ENCODE measurements at places on chromosomes 13 and 19.

DNA sequence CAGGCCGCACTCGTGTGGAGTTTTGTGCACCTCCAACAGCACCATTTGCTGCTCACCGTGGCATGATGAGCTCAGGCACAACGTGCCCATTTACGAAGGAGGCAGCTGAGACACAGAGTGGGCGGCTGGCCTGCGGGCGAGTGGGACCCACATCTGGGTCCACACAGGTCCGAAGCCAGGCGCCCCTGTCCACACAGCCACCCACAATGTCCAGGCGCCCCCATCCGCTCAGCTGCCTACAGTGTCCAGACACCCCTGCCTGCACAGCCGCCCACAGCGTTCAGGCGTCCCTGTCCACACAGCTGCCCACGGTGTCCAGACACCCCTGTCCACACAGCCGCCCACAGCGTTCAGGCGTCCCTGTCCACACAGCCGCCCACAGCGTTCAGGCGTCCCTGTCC, 42.5 kb upstream of the F7 start:
- DNase-seq, result no peak

DNA sequence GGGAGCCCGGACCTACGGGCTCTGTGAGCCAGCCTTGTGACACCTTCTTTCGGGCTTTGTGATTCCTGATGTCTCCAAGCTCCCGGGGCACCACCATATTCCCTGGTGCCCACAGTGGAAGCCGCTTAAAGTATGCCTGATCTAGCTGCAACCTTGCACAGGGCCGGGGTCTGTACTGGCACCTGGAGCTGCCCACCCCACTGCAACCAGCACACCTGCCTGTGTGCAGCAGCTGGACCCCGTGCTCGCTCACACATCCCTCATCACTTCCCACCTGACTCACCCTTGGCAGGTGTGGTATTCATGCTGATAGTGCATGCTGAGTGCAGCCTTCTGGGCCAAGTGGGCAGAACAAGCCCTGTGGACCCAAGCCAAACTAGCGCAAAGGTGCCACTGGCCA, 1981.1 kb upstream of the PCDH20 start:
- peak; percentile 34 for DNase-seq

- DNase-seq, result peak; percentile 47
Observed at GRCh38 chr19:8578642-8579265, 1.5 kb upstream of the MYO1F start.

DNA sequence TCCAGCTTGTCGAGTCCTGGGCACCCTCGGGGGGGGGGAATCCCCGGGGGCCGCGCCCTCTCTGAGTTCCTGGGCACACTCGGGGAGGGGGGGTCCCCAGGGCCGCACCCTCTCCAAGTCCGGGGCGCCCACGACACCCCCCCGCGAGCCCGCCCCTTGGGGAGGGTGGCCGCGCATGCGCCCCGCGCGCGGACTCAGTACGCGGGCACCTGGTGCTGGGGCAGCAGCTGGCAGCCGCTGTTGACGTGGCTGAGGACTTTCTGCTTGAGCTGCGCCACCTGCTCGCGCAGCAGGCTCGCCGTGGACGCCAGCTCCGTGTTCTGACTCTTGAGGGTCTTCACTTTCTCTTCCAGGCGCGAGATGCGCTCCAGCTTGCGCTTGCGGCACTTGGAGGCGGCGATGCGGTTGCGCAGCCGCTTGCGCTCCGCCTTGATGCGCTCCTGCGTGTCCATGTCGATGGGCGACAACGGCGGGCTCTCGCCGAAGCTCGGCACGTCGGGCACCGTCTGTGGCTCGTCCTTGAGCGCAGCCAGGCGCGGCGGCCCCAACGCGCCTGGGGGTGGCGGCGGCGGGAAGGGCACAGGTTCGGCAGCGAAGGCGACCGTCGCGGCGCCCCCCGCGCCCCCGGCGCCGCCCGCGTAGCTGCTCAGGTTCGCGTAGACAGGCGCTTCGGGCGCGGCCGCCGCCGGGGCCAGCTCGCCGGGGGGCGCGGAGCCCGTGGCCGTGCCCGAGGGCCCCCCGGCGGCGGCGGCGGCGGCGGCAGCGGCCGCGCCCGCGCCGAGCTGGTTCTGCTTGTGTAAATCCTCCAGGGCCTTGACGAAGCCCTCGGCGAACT, 958 bp downstream of the JUND start:
- DNase-seq, result peak; percentile 60

GRCh38 chr13:21717817-21718216, 46.9 kb downstream of the FGF9 start:
- DNase-seq, result no peak

DNA sequence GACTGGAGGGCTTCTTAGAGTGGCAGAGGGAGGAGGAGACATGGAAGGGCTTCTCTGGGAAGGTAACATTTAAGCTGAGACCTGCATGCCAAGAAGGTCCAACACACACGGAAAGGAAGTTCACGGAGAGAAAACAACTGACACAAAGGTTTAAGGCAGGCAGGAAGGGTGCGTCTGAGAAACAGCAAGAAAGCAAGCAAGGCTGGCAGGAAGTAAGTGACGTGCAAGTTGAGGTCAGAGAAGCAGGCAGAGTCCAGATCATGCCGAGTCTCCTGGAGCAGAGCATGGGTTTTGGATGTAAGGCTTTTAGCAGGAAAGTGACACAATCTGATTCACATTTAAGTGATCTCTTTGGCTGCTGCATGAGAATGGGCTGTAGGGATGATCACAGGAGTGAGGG, 60.5 kb downstream of the ATP7B start:
- DNase-seq, result no peak

GRCh38 chr13:111897178-111897845, 169.6 kb upstream of the SOX1 start:
- DNase-seq, result no peak

- peak; percentile 73 for DNase-seq
Observed at GRCh38 chr13:48233046-48233888, at the start of gene ITM2B. TSS of gene ITM2B (plus strand) at chr13:48233206. CDS start at chr13:48233361, 155 bp downstream.

Measured in cerebellar cortex (tissue), 1 donor.